Lower leg skin (tissue), 4 donors: ENCODE measurements at places on chromosomes 12 and 14.

DNA sequence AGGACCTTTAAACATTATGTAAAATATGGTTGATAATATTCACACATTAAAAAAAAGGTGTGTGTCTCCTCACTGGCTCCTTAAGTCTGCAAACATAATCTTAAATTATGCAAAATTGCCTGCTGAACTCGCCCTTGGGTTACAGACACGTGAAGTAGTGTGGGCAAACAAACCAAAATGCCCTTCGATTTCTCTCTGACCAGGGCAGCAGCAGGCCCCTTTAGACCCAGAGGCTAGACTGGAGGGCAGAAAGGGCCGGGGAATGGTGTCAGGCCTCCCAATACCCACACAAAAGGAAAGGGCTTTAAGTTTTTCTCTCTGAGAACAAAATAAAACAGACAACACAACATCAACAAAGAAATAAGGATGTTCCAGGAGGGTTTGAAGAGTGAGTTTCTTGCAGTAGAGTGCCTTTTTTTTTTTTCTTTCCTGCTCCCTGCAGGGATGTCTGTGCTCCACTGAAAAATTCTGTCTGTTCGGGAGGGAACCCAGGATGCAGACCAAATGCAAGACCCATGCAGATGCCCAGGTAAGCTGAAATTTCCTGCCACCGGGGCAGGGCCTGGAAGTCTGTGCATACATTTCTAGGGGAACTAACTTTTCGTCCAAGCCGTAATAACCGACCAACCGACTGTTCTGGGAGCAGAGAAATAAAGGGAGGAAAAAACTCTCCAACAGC lies 1.7 kb downstream of the TBX3 start:
- no peak for DNase-seq

DNA sequence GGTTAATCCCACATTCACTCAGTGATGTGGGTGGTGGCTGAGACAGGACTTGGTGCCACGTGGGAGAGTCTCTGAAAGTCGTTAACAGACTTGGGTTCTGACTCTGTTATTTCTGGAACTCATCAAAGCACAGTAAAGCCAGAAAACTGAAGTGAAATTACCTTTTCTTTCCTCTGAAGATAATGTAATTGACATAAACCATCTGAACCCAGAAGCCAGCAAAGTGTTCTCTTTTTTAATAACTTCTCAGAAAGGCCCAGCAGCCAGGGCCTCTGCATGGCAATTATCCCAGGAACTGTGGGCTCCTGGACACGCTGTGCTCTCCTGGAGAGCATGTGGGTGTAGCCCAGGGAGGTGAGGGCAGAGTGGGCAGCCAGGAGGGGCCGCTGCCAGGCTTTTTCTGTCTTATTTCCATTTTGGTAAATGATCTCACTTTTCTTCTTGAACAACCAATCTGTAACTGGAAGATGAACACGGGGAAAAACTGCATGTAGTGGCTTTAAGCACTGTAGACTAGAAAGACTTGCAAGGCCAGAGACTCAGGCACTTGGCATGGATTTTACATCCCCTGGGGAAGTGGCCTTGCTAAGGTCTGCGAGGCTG lies 444.1 kb upstream of the TMEM132C start:
- DNase-seq = no peak

DNA sequence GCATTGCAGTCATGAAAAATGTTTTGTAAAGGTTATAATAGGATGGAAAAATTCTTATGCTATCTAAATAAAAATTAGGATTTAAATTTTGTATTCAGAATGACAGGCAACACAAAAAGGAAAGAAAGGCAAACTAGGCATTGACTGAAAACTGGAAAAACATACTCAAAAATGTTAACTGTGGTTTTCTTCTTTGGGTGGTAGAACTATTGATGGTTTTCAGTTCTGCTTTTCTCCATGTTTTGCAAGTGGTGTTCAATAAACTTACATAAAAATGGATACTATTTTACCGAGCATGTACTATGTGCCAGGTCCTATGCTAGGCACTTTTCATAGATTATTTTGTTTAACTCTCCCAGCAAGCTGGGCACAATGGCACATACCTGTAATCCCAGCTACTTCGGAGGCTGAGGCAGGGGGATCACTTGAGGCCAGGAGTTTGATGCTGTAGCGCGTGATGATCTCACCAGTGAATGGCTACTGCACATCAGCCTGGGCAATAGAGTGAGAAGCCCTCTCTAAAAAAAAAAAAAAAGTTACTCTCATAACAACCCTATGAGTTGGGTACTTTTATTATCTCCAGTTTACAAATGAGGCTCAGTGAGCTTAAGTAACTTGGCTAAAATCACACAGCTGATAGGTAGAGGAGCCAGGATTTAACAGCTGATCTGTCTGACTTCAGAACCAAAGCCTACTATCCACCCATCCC lies 26.3 kb upstream of the TCP11L2 start:
- no peak for DNase-seq

DNA sequence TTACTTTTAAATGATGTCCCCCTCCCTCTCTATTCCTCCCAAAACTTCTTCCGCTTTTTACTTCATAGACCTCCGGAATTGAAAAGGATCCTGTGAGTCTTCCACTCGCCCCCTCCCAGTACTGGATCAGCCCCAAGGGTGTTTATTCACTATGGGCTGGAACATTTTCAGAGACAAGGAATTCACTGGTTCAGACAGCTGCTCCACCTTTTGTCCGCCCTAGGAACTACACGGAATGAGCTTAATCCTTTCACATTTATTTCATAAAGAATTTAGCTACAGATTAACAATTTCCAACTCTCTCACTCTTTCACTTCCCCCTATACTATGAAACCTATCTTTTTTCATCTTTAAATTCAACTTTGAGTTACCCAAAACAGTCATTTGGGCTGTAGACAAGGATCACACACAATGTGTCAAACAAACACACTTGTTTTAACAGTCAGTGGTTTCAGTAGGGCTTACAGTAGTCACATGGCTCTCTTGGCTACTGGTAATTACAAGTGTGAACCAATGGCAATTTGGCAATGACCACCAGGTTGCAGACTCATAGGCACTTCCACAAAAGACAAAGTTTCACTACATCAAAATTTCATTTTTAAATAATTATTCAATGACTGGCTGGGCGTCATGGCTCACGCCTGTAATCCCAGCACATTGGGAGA lies 20.6 kb downstream of the CNIH1 start:
- DNase-seq = no peak

DNA sequence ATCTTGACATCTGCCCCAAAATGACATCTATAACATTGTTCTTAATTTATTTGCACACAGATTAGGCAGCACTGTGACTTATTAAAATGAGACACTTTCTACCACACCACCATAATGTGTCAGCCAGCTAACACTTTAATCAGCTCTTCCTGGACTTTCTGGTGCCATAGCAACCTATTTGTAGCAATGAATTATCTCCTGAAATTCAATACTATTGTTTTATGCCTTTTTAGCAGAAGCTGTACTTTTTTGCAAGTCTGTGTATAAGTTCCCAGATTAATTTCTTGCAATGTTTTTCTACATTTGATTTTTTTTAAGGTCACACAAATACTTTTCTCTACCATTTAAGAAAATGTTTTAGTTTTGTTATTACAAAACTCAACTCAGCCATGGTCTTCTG lies 72.8 kb upstream of the SAV1 start:
- DNase-seq = no peak

GRCh38 chr14:30657606-30658163 lies 35.6 kb downstream of the SCFD1 start:
- no peak for DNase-seq

GRCh38 chr12:30796313-30796780 lies 41.6 kb upstream of the CAPRIN2 start:
- no peak for DNase-seq

DNA sequence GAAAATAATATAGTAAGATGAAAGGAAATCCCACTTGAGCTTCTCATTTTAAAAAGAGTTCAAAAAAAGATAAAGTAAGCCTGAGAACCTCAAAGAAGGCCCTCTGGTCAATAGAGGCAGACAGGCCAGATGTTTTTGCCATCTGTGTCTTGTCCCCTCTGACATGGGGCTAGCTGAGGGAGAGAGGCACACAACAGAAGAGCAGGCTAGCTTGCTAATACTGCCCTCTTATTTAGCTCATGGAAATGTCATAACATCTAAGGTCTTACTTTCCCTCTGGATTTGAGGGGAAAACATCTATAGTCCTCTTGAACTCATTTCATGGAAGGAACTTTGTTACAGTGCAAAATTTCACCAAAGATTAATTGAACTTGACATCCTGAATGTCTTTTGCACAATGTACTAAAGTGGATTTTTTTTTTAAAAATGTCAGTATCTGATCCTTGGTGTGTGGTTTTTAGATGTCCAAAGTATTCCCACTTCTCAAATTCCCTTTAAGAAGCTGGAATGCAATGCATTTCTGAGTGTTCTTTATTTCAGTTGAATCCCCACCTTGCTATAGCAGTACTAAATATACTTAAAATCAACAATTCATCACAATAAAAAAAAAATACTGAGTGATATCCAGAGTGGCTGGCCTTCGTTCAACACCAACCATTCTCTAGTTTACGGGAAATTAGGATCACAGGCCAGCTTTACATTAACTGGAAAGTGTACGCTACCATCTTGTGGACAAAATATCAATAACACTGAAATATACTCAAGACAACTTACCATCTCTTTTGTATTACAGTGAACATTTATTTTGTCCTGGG lies 176.7 kb downstream of the PAH start:
- no peak for DNase-seq

DNA sequence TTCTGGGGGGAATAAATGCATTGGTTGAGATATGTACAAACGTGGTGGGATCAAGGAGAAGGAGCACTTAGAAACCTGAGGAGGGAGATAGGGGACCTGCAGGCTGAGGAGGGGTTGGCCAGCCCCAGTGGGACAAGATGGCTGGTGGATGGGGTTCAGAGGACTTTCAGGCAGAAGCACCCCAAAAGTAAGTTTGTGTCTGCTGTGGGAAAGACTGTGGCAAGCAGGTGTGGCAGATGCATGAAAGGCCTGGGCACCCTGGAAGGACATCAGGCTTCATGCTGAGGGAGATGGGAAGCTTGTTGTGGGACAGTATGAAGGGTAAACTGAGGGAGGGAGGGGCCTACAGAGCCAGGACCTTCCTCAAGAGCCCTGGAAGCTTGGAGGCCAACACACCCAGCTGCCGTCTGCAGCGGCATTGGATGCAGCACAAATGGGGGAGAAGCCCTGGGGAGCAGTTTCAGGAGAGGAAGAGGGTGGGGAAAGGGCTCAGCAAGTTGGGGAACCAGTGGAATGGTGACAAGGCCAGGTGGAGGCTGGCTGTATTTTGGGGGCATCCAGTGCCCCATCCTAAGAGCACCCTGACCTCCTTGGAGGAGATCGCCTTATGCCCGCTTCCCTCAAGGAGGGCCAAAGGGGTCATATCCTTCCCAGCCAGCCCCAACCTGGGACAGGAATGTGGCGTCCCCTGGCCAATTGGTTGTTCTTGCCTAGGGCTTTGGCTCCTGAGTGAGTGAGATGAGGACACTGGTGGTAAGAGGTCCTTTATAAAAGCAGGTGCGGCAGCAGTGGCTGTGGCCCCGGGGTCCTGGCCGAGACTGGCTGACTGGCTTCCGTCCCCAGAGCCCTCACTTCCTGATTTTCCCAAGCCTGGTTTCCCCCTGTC lies 20.7 kb downstream of the NFKBIA start:
- DNase-seq = no peak

DNA sequence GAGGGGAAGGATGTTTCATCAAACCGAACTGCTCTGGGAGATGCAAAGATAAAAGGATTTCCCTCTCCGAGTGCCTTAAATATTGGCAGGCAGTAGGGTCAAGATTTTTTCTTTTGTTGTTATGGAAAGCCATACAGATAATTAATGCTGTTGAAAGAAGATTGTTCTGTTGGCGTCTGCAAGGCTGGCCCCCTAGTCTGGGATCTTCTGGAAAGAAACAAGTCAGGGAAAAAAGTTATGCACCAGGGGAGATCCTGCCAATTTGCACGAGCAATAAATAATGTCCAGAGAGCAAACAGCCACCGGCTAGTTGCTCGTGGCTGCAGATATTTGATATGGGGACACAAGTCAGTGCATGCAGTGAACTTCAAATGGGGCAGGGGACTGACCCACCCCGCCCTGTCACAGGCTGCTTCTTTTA lies 202.1 kb upstream of the MYL2 start:
- no peak for DNase-seq

DNA sequence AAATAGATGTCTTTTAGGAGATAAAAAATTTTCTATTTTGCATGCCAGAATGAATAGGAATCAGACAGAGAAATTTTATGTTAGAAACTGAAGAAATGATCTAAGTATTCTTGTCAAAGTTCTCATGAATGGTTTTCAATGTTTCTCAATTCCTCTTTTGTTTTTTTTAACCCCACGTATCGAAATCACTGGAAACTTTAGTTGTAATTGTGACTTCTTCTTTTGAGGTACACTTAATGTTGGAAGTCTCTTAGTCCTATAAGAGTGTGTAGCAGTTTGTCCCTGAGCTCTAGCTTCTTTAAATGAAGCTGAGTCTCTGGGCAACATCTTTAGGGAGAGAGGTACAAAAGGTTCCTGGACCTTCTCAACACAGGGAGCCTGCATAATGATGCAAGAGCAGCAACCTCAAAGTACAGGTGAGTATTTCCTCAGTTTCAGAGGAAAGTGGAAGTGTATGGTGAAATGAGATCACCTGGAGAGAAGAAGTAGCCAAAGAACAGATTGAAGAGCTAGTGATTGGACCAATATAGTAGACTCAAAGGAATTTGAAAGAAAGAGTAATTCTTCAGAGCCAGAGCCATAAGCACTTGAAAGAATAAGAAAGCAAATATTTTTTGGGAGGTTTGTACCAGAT lies at the start of gene CLEC6A:
TSS of gene CLEC6A (plus strand) at position 236 of the 634 bp plus-strand sequence. CDS start at position 386, 150 bp downstream.
- DNase-seq = no peak

- DNase-seq = no peak
These were observed 84.0 kb downstream of the SYNE3 start for GRCh38 chr14:95432144-95433093.

DNA sequence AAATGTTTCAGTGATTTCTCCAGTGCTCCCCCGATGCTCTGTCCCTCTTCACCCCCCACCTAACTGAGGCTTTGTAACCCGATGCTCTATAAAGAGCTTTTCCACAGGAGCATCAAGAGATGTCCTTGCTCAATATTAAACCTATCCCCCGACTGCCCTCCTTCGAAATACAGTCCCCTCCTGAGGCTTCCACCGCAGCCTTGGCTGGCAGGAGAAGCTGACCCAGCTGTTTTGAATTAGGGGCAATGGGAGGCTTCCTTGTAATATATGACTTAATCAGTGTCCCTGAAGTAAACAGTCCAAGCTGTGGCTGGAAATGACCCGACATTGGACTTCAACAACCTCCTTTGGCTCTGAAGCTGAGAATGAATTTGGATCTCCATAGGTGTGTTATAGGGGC lies 62.4 kb downstream of the TMEM30B start:
- peak; percentile 59 for DNase-seq
